SJCRH30 (cell line): ENCODE measurements at places on chromosomes 6 and 20. TPM values are rescaled to one million over a fixed set of nuclear protein-coding genes. Genes with fewer than 3 reads are reported as not detected.

The NOX3 gene
- total RNA-seq: not detected in 2 replicates

The CALHM6 gene
- 0.30 TPM in 1 of 2 replicates, not detected in the other for total RNA-seq

DNA sequence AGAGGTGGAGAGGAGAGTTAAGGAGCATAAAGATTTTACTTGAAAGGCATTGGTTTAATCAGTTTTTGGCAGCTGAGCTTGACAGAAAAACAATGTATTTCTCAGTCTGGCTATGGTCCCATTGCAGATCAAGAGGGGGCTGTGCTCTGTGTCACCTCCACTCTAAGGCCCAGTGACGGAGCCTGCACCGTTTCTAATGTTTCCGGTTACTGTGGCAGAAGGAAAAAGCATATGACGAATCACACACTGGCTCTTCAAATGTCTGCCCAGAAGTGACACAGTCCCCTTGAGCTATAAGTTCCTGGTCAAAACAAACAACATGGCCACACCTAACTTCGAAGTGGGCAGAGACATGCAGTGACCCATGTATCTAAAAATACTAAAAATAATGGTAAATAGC, 372.0 kb downstream of the PLCB1 start:
- H3K4me3 ChIP-seq: no peak overlapping the region
- no peak for DNase-seq
- H3K4me1 ChIP-seq: no peaks in the 10 kb centered on the region
- no peaks in the 10 kb centered on the region for H3K36me3 ChIP-seq

GRCh38 chr6:98335594-98335993, 498.8 kb upstream of the POU3F2 start:
- no peaks in the 10 kb centered on the region; the same call in 1 of the 2 replicates for H3K4me1 ChIP-seq
- no peaks in the 10 kb centered on the region for H3K27me3 ChIP-seq
- DNase-seq: no peak
- no peak overlapping the region for H3K27ac ChIP-seq
- no peaks in the 10 kb centered on the region for H3K36me3 ChIP-seq

DNA sequence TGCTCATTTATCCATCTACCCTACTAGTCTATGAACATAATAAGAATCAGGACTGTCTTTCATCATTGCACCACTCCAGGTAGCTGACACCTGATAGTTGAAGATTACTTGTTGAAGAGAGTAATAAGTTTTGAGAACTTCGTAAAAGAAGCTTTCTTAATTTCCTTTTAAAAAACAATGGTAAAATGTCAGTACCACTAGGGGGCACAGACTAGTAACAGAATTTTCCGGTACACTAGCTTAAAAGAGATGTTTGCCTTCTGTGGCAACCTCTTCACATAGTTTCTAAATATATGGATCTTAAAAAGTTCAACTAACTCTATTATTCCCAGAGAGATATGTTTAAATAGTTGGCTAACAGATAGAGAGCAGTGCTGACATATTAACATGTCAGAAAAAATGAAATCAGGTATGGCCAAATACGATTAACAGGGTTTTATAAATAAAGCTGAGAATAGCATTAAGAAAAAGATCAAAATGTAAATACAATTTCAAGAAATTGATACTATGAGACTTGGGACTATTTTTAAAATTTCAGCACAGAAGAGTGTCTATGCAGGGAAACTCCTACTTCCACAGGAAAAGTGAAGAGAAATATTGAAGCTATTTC, 5.4 kb upstream of the KCNQ5 start:
- no peak for DNase-seq
- H3K4me1 ChIP-seq: no peaks in the 10 kb centered on the region
- no peak overlapping the region for H3K27ac ChIP-seq
- H3K4me3 ChIP-seq: no peak overlapping the region

GRCh38 chr6:4677011-4677750, 99.0 kb upstream of the CDYL start:
- no peak for DNase-seq
- no peak overlapping the region for H3K4me3 ChIP-seq
- H3K27ac ChIP-seq: no peak overlapping the region
- no peaks in the 10 kb centered on the region for H3K36me3 ChIP-seq
- no peaks in the 10 kb centered on the region for H3K27me3 ChIP-seq

GRCh38 chr6:118935978-118936703, 1.2 kb upstream of the MCM9 start:
- DNase-seq: no peak
- peaks cover 2% of the 10 kb centered on the region; the same call in 1 of the 2 replicates for H3K36me3 ChIP-seq
- H3K27me3 ChIP-seq: no peaks in the 10 kb centered on the region
- peak overlapping the region; percentile 86 for H3K4me3 ChIP-seq
- H3K4me1 ChIP-seq: no peaks in the 10 kb centered on the region; the same call in 1 of the 2 replicates
- H3K27ac ChIP-seq: no peak overlapping the region; the same call in 1 of the 2 replicates
